ENCODE measurements at places on chromosomes 2 and 18. TPM values are rescaled to one million over a fixed set of nuclear protein-coding genes. Genes with fewer than 3 reads are reported as not detected.
A peak's percentile ranks its signal among the peaks of the same experiment; 100 is the strongest.

NETO1 gene
- 1.1 TPM for polyA plus RNA-seq

CCDC150 gene
- polyA plus RNA-seq = 27.5 TPM

CNDP1 gene
- polyA plus RNA-seq = 2.0 TPM

VAMP8 gene
- polyA plus RNA-seq = 88.1 TPM

C1GALT1C1L gene
- 4.0 TPM for polyA plus RNA-seq

SLC66A2 gene
- polyA plus RNA-seq = 29.6 TPM

SKA1 gene
- 7.7 TPM for polyA plus RNA-seq

BOLL gene
- polyA plus RNA-seq = not detected

CYP27A1 gene
- 61.9 TPM for polyA plus RNA-seq

- DNase-seq = no peak
Observed at GRCh38 chr2:68829749-68830148, 41.4 kb downstream of the BMP10 start.

DNA sequence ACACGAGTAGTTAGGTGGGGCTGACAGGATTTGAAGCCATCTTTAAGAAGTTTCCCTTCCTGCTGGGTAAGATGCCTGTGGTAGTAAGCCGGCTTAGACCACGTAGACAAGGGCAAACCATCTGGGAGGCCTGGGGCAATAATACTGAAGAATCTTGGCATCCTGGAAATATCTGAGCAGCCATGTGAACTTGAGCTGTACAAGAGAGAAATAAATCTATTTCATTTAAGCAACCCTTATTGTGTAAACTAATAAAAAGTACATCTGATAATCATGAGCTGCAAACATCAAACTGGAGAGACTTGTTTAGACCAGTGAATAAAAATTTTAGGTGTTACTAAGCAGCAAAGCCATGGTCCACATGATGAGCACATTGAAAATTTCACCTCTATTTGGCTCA is 11.4 kb upstream of the CETN1 start:
- DNase-seq = no peak

GRCh38 chr2:1968988-1969700 is 224.8 kb upstream of the PXDN start:
- DNase-seq = no peak

- no peak for DNase-seq
Observed at GRCh38 chr2:3042601-3043585, 334.7 kb downstream of the EIPR1 start.

DNA sequence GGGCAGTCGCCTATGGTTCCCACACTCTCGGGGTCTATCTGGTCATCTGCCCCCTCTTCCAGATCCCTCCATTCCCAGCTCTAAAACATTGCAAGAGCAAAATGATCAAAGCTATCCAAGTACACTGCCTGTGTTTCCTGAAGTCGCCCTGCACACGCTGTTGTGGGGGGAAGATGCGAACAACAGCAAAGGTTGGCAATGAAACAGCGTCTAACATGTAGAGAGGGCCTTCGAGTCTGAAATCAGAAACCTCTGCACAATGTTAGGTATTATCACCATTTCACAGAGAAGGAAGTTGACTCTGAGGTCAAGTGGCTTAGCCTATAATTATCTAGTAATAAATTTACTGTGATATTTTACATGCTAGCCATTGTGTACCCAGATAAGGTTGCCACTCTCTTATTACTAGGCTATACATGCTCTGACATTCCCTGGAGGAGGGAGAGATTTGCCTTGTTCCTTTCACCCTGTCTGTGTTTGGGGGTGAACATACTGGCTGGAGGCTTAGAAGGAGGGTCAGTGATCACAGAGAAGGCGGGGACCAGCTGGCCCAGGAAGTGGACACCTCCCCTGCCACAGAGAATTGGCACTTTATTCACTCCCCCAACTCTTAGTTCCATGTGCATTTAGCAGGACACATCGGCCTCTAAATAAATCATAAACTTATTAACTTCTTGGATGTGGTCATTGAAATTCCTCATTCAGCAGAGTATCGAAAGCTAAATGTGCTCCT is 36.8 kb downstream of the KCTD1 start:
- peak; percentile 35 for DNase-seq

- no peak for DNase-seq
Observed at GRCh38 chr2:101858246-101858645, 133.5 kb upstream of the IL1R2 start.

- DNase-seq = no peak
Observed at GRCh38 chr18:13376841-13377351, 158.3 kb downstream of the LDLRAD4 start.

DNA sequence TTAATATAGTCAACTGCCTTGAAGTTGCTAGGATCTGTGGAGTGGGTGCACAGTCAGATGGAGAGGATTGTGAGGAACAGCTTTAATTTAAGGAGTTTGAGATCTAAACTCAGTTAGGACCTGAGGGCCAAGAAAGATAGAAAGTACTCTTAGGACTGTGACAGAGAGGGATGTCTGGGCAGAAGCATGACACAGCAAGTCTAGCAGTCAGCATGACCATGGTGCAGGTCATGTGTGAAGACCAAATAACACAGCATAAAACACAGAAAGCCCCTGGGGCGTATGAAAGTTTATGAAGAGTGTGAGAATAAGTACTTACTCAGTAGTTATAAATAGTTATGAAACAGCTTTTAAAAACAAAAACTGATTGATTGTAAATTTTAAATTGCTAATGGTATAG is 107.2 kb downstream of the GALNT1 start:
- no peak for DNase-seq

GRCh38 chr2:38370664-38371063 is 6.4 kb downstream of the ATL2 start:
- DNase-seq = no peak

GRCh38 chr2:43478412-43479086 is 117.3 kb downstream of the THADA start:
- no peak for DNase-seq

DNA sequence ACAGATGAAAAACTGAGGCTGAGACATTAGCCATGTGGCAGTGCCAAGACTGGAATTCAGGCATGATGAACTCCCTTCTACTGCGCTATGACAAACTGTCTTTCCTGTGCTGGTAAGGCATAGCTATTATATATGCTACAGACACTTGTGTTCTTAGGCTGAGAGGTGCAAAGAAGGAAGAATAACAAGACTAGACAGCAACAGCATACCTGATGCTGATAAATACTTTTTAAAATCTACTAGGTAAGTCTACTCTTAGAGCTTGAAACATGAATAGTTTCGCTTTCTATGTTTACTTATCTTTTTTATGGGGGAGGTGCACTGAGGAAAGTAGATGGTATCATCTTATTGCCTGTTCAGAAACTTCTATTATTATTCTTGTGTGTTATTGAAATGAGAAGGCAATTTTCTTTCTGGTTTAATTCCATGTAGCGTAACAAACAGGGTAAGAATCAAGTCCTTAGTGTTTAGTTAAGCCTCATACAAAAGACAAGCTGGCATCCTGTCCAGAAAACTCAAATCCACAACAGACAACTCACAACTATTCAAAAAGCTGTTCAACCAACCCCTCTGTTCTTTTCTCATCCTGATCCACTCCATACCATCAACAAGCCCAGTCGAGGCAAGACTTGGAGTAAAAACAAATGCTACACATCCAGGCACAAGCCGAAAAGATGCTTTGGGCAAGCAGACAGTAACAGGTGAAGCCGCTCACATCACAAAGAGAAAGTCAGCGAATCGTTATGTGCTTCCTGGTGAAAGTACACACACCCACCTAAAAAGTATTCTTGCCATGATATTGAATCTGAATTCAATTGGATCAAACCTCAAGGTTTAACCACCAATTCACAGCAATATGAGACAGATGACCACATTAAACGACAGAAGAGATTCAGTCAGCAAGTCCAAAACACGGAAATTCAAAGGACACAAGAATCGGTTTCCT is 1.5 kb downstream of the TTC32 start:
- no peak for DNase-seq

- no peak for DNase-seq
Observed at GRCh38 chr2:8149985-8150539, 531.8 kb upstream of the ID2 start.

DNA sequence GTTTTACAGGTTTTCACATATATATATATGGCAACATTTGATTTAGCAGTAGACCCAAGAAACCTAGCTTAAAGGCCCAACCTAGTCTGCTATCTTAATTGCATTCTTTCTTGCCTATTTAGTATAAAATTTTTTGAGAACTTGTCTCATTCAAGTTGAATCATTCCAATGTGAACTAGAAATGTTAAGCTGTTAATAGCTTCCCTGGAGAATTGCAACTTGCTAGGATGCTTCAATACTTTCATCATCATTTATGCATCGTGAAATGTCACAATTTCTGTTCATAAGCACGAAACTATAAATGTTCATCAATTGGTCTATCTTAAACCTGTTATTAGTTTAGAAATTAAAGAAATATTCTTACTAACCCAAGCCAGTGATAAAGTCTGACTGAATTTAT is 217.6 kb downstream of the BABAM2 start:
- DNase-seq = no peak

DNA sequence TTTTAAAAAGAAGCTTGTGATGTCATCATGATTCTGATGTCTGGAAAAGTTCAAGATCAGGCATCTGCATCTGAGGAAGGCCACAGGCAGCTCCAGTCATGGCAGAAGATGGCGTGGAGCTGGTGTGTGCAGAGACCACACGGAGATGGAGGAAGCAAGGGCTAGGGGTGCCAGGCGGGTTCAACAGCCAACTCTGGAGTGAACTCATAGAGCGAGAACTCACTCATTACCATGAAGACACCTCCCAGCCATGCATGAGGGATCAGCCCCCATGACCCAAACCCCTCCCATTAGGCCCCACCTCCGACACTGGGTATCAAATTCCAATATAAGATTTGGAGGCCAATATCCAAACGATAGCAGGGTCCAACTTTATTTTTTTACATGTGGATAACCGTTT is 61.6 kb downstream of the KCNG2 start:
- no peak for DNase-seq

GRCh38 chr2:238483021-238483420 is 56.3 kb downstream of the ASB1 start:
- DNase-seq = no peak

- no peak for DNase-seq
Observed at GRCh38 chr2:20514596-20515269, 67.9 kb downstream of the RHOB start.

GRCh38 chr2:202911203-202911511 is 316 bp downstream of the WDR12 start:
- no peak for DNase-seq

GRCh38 chr2:3742743-3743508 is 39.6 kb downstream of the DCDC2C start:
- DNase-seq = no peak

DNA sequence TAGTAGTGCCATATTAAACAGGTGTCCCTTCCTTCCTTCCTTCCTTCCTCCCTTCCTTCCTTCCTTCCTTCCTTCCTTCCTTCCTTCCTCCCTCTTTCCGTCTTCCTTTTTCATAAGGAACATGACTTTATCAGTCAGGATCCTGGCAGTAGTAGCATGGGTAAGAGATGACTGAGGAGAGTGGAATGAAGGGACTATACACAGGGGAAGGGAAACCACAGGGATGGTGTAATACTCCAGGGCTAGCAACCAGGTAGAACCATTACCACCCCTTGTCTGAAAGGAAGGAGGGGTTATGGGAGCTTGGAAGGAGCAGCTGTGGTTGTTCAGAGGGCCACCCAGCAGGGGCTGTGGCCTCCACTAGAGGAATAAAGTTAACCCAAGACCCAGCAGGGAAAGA is 23.2 kb upstream of the KDM3A start:
- DNase-seq = no peak

- no peak for DNase-seq
Observed at GRCh38 chr2:241598487-241598886, 38.5 kb downstream of the THAP4 start.

DNA sequence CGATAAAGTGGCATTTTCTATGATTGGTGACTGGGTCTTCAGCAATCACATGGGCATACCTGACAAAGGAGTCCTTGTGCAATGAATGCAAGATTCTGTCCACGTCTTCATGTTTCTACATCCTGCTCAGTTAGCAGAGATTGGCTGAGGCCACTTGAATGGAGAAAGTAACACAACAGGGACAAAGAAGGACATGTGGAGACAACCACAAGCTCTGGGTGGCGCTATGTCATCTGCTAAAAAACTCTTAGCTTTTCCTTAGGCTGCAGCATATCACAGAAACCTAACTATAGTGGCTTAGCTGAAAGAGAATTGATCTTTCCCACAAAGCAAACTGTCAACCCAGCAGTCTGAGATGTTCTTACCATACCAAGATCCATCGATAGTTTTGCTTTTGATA is 1109.7 kb downstream of the SOCS6 start:
- DNase-seq = peak; percentile 24

- no peak for DNase-seq
Observed at GRCh38 chr2:5868931-5869330, 176.7 kb downstream of the SOX11 start.

DNA sequence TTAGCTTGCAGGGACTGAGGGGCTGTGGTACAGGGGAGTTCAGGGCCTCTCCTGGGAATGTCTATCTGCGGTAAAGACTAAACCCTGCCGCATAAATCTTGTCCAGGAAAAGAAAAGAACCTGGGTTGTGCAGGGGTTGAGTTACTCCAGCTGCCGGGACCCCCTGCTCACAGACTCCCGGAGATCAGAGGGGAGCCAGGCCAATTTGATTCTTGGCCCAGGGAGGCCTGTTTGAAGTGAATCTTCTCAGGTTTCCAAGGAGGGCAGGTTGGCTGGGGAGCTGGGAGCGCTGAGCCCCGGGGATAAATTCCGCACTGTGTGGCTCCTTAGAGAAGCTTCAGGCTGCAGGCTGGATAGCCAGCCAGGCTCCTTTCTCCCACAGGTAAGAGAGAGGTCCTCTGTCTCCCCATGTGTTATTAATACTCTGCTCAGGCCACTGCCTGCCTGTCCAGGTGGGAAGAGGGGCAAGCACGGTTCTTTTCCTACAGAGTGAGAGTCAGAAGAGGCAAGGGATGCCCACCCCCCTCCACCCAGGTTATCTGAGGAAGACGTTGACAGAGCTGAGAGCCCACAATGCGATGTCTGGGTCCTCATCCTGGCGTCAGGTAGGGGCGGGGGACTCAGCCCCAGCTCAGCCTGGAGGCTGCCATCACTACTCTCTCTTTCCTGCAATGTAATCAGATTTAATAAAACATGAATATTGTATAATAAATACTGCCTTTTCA is 82.7 kb downstream of the LONRF2 start:
- no peak for DNase-seq

- no peak for DNase-seq
Observed at GRCh38 chr2:96891591-96892333, 21.9 kb upstream of the SEMA4C start.

DNA sequence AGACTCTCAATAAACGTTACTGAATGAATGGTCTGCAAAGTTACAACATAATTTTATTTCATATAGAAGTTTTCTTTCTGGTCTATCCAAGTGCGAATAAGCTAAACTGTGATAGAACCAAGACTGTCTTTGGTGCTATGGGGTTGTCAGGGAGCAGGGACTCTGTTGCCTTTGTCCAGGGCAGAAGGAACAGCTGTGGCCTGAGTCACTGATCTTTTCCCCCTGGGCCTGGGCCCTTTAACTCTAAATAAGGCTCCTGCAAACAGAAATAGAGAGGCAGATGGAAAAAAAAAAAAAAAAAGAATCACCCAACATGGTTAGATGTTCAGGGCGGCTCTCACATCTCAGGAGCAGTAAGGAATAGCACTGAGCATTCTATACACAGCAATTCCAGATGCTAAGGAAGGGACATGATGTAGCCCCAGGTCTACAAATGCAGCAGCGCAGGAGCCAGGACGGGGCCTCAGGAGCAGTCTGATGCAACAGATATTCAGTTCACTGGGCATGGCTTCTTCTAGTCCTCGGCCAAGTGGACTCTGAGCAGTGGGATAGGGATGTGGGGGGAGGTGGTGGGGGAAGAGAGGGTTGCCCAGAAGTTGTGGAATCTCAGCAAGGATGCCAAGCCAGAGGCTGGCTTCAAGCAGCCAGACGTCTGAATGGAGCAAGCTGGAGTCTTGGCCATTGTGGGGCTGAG is 247.1 kb upstream of the SIX2 start:
- DNase-seq = no peak

Measured in renal cortex interstitium (tissue), 15 donors.